GM12892 (cell line): ENCODE measurements at places on chromosomes 6 and 20.

GRCh38 chr6:111354758-111355555, 128.1 kb downstream of the REV3L start:
- DNase-seq: no peak

- no peak for DNase-seq
Observed at GRCh38 chr6:4136354-4136831, 1.0 kb upstream of the ECI2 start.

GRCh38 chr6:112343977-112344376, 3.2 kb upstream of the RFPL4B start:
- no peak for DNase-seq

GRCh38 chr6:5998711-5999687, 7.7 kb downstream of the NRN1 start:
- DNase-seq: no peak

DNA sequence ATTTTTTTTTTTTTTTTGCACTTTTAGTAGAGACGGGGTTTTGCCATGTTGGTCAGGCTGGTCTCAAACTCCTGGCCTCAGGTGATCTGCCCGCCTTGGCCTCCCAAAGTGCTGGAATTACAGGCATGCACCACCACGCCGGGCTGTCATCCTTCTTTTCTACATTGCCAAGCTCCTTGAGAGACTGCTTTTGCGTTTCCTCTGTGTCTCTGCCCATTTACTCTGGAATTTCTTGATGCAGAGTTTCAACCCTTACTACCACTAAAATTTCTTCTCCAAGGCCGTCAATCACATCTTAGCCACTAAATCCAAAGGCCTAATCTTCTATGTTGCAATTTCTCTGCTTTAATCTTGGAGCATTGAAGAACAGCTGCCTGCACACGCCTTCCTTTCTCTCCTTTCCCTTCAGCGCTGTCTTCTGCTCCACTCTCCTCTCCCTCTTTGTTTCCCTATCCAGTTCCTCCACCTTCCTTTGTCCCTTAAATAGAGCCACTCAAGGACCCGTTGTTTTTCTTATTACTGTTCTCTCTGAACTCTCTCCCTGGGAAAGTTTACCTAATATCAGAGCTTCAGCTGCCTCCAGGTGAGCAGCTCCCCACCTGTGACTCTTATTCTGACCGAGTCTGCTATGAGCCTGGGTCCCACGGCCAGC, 98.8 kb downstream of the SLC35B3 start:
- no peak for DNase-seq

GRCh38 chr6:156029286-156029985, 573.8 kb upstream of the NOX3 start:
- no peak for DNase-seq

DNA sequence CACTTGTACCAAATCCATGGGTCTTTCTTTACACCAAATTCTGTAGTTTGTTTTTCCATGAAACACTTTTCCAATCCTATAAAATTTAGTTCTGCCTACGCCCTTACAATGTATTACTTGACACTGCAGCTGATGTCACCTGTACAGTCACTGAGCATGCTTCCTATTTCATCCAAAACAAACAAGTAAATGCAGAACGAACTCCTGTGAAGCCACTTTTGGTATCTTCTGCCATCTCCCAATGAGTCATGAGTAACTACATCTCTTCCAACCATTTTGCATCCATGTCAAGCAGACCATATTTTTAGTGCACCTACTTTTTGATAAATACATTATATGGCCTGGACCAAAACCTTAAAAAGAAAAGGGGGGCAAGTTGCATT, 42.4 kb downstream of the HDDC2 start:
- DNase-seq: no peak

GRCh38 chr20:59217173-59217572, 53.6 kb downstream of the ZNF831 start:
- DNase-seq: no peak

DNA sequence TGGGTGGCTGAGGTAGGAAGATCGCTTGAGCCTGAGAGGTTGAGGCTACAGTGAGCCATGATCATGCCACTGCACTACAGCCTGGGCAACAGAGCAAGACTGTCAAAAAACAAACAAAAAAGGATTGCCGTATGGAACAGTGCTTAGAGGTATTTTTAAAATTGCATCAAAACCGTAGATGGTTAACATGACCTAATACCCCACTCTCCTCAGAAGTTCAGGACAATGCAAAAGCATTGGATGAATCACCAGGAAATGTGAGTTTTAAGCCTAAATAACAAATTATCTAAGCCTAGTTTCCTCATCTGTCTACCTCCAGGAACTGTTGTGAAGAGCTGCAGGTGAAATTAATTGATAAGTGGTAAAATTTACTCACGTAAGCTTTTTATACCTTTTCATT, 123.8 kb upstream of the ID4 start:
- no peak for DNase-seq

DNA sequence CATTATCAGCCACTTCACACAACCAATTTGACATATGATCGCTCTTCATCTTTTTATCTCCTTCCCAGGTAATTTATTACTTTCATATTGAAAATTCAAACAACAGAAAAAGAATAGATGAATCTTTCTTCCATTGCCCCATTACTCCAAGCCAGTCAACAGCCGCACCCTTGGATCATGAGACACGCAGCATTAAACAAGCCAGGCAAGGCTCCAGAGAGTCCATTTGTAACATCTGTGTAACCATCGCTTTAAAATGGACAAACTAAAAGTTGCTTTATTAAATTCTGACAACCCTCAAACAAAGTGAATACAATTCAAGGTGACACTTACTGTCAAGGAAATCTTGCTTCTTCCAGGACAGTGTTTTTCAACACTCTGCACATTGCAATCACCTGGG, 200.3 kb downstream of the EPM2A start:
- DNase-seq: no peak

DNA sequence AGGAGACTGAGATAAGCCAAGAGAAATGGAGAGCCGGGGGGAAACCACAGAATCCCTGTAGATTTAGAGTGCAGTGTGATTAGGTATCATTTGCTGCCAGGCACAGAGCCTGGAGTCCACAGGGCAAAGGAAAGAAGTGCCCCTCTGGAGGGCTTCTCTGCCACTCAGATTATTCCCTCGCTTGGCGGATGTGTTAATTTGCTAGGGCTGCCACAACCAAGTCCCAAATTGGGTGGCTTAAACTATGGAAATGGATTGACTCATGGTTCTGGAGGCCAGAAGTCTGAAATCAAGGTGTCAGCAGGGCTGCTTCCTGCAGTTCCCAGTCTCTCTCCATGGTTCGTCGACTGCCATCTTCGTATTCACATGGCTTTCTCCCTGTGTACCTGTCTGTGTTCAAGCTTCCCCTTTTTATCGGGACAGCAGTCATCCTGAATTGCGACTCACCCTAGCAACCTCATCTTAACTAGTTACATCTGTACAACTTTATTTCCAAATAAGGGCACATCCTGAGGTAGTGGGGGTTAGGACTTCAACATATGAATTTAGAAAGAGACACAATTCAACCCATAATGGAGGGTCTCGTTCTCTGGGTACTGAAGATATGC, 122.2 kb downstream of the ANKRD60 start:
- no peak for DNase-seq

DNA sequence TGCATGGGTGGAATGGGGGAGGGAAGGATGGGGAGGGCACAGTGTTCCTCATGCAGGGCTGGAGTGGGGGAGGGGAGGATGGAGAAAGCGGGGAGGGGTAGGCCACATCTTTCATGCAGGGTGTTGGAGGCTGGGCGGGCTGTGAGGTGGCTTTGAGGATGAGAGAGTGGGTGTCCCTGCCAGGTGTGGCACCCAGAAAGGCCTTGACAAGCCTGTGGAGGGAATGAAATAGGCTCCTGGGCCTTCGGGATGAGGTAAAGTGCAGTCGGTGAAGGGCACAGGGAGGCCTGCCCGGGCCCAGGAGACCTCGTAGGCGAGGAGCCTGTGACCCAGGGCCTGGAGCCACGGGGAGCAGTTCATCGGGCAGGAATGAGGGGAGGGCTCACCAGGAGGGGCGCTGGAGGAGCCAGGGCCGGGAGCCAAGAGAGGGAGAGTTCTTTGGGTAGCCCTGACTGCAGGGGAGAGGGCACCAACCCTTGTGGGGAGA, 7.6 kb downstream of the CEBPB start:
- DNase-seq: no peak

- no peak for DNase-seq
Observed at GRCh38 chr6:158422629-158423238, 110.5 kb downstream of the TULP4 start.

DNA sequence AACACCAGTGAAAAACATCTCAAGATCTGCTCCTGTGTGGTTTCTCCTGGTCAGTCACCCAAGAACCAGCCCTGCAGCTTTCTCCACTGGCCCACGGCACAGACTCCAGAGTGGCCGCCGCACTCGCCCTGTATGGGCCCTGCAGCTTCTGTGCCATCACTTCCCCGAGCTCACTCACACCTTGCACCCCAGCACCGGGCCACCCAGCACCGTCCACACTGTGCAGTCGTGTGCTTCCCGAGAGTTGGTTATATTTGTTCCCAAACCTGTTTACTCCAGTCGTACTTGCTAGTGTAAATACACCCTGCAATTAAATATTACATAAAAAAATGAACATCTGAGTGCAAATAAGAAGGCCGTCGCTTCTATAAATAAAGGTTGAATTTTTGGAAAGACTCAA, 341.7 kb downstream of the CDH26 start:
- no peak for DNase-seq

DNA sequence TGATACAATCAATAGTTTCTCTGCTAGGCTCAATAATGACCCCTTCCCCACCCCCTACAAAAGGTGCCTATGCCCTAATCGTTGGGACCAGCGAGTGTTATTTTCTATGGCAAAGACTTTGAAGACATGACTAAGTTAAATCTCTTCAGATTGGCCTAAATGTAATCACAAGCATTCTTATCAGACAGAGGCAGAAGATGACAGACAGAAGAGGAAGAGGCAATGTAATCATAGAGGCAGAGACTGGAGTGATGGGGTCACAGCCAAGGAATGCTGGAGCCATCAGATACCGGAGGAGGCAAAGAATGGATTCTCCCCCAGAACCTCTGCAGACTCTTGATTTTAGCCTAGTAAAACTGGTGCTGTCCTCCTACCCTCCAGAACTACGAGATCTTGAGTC, 159.3 kb downstream of the EDN1 start:
- DNase-seq: no peak

DNA sequence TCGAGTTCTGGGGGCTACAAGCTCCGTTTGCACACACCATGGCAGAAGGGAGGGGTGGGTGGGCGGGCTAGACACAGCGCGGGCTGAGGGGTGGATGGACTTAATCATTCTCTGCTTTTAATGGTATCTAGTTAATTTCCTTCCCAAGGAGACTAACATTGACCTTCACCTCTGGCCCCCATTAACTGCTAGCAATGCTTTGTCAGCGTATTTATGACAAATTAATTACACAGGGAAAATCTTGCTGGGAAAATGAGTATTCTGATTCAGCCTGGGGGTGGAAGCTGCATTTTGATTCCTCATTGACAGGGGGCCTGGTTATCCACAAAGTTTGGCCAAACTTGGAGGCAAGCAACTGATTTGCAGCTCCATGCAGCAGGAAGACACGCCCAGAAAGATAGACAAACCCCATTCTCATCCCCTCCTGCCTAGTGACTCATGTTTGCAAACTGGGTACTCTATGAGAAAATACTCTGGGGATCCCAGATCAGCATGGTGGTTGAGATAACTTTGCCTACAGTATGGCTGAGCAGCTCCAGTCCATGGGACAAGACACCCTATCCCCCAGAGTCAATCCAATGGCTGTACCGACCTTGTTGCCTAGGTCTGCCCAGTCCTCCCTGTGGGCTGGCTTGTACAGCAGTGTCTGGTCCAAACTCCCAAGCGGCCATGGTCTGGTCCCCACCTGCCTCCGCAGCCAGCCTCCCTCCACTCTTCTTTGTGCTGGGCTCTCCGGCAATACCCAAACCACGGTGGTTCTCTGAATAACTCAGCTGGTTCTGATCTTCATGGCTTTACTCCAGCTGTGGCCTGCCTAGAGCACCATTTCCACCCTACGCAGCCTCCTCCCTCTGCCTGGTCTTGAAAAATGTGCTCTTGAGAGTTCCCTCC, 19.7 kb downstream of the ZBP1 start:
- no peak for DNase-seq
